H9 (cell line): ENCODE measurements at places on chromosomes 3 and 15.
A peak's percentile ranks its signal among the peaks of the same experiment; 100 is the strongest.

GRCh38 chr3:98778852-98779413 lies 15.8 kb downstream of the ST3GAL6 start:
- DNase-seq, result no peak

DNA sequence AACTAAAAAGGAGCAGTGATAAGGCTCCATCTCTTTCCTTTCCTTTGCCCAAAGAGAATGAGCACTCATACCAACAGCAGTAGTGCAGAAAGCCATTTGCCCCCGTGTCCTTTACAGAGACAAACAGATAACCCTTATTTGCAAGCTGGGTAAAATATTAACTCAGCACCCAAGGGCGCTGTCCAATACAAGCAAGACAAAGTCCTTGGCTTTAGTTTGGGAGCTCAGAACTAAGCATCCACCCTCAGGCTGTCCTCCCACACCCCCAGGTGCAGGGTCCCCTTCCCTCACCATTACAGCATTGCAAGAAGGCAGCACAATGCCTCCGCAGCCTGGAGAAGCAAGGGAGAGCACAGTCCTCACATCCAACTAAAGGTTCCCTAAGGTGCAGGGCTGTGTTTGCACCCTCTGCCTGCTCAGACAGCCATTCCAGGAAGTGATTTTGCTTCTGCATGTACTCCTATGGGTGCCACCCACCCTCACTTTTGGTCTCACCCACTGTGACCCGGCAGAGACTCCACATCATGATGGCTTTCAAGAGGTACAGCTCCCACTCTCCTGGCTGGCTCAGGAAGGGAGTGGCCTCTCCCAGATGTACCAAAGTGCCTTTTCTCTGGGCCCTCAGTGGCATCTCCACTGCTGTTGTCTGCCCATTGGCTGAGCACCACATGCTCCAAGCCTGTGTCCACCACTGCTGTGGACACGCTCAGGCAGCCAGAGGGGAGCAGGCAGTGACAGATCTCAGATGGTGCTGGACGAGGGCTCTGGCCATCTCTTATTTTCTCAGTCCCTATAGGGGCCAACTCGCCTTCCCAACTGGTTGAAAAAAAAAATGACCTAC lies 34.1 kb upstream of the HES1 start:
- DNase-seq, result no peak

DNA sequence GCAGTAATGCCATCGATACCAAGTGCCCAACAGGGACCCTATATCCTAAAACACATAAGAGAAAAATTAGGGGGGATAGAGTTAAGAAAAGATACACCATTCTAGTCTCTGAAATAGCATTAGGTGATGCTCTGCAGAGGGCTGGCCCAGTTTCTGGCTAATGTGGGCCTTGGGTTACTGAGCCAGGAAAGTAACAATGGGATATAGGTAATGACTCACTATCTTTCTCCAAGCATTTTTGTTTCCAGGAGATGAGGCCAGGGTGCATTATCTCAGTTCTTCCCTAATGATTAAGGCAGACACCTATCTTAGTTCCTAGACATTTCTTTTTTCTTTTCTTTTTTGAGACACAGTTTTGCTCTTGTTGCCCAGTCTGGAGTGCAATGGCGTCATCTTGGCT lies 50.0 kb downstream of the PRKAR2A start:
- no peak for DNase-seq

DNA sequence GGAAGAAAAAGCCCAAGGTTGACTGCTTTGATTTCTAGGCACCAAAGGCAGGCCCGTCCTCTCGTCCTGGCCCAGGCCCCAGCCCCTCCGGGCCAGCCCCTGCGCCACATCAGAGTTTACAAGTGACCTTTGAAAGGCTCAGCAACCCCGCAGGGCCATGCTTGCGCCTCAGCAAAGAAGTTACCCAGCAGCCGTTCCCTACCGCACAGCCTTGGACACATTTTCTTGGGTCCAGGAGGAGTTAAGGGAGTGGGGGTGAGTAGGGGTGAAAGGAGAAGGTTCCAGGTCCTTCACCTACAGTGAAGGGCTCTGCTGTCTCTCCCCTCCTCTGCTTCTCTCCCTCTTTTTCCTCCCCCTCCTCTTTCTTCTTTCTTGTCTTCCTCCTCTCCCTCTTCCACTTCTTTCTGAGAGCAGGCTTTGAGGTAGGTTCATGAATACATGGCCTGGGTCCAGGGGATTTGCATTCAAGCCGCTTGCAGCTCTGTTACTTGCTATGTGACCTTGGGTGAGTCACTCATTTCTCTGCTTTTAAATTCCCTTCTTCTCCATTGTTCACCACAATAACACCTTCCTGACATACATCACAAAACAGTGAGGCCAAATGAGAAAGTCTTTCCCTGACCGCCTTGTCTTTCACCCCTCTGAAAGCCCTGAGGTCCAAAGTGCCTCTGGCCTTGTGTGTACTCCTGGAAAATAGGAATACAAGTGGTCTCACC lies 223.3 kb upstream of the TPRG1 start:
- DNase-seq, result no peak

DNA sequence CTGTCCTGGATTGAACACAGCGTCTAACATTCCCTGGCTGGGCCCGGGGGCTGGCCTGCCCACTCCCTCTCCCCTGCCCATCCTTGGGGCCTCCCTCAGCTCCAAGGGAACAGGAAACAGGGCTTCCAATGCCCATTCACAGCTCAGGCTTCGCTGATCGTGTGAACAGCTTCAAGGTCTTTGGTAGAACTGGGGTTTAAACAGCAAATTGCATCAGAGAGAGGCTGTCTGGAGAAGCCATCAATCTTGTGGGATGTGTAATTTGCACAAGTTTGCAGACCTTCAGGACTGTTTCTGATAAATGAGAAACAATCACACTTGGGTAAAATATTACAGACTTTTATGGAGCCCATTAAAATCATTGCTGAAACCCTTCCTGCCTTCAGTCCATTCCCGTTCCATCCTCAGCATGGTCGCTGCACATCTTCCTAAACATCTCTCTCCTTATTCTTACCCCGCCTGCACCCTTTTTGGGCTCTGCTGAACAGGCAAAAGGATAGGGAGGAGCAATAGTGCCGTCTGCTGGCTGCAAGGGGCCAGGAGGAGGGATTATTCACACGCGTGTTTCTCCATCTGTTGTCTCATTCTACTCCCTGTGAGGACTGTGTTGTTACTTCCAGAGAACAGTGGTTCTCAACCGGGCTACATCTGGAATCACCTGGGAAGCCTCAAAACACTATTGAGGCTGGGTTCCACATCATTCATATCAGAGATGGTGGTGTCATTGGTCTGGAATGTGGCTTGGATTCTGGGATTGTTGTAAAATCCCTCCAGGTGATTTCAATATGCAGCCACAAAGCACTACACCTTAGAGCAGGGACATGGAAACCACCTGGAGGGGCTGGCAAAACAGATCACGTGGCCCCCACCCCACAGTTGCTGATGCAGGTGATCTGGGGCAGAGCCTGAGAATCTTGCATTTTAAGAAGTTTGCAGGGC lies 116.3 kb downstream of the CLSTN2 start:
- DNase-seq, result peak; percentile 40

DNA sequence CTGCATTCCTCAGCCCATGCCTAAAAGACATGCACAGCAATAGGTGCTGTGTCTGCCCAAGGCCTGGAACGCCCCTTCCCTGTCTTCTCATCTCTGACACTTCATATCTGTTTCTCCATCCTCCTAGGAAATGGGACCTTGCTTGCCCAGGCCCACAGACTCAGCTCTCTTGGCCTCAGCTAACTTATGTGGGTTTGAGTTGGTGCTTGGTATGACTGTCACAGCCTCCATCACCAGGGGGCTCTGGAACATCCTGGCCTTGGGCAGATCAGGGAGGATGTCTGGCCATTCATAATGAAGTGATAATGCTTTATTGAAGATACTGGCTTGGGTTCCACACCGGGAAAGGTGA lies 156.7 kb upstream of the SMAD3 start:
- DNase-seq, result no peak

DNA sequence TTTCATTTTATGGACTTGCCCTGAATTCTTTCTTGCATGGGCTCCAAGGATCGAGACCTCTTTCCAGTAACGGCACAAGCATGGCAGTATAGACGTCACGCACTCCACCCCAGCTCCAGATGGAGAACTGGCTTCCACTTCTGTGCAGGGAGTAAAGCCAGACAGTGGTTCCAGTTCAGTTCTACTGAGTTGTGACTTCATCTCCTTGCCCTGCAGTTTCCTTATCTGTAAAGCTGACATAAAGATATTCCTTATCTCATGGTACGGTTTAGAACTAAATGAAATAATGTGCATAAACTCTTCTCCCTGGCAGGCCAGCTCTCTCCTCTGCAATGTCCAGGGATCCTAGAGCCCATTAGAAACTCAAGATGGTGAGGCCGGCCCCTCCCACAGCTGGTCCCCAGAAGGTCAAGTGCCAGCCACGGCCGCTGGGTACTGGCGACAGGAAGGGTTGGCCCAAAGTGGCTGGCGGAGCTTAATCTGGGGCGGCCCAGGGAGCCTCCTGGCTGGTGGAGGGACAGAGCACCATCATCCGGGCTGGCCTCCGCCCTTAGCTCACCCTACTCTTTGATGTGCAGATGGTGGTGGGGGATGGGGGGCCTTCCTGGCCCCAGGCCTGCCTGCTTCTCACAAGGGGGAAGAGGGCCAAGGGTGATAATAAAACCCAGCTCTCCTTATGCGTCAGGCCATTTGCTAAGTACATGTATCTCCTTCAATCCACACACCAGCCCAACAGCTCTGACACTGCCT lies 7.2 kb downstream of the MESP2 start:
- peak; percentile 79 for DNase-seq

DNA sequence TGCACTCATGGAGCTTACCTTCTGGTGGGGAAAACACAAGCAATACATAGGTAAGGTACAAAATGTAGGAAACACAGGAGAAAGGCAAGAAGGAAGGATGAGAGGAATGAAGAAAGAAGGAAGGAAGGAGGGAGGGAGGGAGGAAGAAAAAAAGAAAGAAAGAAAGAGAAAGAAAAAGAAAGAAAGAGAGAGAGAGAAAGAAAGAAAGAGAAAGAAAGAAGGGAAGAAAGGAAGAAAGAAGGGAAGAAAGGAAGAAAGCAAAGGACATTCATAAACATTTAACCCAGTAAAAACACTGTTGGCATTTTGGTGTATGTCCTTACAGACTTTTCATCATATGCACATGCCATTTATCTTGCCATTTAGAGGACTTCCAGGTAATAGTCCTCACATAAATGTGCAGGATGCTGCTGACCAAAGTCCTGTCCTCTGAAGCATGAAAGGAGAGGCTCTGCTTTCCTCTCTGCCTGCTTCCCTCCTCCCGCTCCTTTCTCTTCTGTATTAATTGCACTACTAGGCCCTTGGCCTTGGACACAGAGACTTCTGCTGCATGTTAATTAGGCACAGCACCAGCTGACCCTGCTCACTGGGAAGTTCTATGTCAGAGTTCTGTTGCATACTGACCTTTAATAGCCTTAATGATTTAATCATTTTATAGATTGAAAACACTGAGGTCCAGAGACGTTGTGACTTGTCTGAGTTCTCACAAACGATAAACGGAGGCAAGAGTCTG lies 29.7 kb upstream of the NDUFB4 start:
- DNase-seq, result no peak

DNA sequence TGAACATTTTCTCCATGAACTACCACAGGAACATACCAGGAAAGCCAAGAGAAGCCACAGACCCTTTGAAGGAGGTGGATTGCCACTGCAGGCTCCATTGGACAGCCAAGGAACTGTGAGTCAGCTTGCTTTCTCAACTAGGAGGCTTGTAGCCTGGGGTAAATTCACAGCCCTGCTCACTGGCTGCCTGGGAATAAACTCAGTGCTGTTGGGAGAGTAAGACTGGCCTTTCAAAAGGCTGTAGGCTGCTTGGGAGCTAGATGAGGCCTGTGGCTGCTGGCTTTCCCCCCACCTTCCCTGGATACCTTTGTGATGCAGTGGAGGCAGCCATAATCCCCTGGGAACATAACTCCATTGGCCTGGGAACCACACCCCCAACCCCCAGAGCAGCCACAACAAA lies 223.5 kb upstream of the RBMS3 start:
- peak; percentile 36 for DNase-seq

DNA sequence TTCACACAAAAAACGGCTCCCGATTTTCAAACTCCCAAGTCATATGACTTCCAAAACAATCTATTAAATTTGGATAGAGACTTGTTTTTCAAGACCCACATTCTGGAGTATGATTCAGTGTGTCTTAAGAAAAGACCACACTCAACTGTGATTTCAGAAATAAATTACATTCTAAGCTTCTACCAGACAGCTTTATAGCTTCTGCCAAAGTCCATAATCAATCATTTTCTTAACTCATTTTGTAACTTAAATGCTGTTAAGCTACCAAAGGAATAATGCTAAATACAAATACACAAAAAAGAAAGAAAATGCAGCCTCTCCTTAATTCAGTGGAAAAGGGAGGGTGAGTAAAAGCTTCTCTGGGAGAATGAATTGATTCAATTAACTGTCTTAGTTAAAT lies 192.3 kb upstream of the P2RY1 start:
- DNase-seq, result no peak

- no peak for DNase-seq
Measured at GRCh38 chr3:72515281-72515680, 333.0 kb downstream of the SHQ1 start.

GRCh38 chr3:155425396-155425795 lies 131.9 kb upstream of the STRIT1 start:
- no peak for DNase-seq

DNA sequence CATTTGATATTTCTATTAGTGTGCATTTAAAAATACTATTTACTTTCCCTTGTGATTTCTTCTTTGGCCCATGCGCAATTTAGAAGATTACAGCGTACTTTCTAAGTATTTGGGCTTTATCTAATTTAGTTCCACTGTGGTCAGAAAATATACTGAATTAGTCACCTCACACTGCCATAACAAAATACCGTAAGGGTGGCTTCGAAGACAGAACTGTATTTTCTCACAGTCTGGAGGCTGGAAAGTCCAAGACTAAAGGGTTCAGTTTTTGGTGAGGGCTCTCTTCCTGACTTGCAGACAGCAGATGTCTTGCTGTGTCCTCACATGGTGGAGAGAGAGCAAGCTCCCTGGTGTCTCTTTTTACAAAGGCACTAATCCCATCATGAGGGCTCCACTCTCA lies 286.2 kb downstream of the ADAMTSL3 start:
- no peak for DNase-seq

DNA sequence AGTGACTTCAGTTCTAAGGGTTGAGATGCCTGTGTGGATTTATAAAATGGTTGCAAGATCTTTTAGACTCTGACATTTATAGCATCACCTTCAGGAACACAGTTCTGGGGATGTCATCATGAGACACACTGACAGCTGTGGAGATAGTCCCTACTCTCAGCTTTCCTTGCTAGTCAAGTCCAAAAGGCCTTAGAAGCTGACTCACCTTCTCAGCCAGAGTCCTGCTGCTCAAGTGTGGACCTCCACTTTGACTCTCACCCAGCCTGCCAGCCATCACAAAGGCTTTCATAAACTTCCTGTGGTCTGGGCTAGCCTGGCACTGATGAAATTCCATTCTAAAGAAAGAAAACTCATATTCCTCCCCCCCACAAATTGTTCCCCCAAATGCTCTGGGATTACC lies 44.8 kb downstream of the TMEM39A start:
- no peak for DNase-seq
